ENCODE measurements at places on chromosomes 7 and 10.

DNA sequence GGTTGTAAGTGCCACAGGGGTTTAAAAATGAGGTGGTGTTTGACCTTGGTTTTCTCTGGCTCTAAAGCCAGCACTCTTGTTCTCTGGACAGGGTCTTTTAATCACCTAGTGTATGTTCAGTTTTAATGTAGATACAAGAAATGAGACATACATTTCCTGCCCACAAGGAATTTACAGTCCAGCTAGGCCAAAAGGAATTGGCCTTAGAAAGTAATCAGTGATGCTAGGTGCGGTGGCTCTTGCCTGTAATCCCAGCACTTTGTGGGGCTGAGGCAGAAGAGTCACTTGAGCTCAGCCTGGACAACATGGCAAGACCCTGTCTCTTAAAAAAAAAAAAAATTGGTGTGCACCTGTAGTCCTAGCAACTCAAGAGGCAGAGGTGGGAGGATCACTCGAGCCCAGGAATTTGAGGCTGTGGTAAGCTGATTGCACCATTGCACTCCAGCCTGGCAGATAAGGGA is 100.2 kb downstream of the LRMDA start:
- no peak for DNase-seq

- no peak for DNase-seq
These were observed 315.9 kb upstream of the ETV1 start for GRCh38 chr7:14305233-14305866.

GRCh38 chr7:113040849-113041248 is 45.8 kb downstream of the GPR85 start:
- DNase-seq: no peak

DNA sequence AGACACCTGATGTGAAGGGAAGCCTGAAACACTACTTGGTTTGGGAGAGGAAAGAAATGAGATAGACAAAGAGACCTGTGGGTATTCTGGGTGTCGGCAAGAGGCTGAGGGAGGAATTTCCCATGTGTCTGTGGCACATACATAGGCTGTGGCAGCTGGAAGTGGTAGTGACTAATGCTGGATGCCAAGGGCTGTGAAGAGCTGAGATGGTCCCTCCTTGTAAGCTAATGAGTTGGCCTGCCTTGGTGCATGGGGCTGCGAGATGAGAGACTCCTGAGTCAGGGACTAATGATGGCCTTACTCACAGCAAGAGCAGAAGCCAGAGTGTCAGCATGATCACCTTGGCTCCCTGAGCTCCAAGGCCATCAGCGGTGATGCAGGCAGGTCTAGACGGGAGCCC is 119.0 kb upstream of the EEPD1 start:
- no peak for DNase-seq

- no peak for DNase-seq
These were observed 240.7 kb downstream of the ZMYND11 start for GRCh38 chr10:375815-376505.

- no peak for DNase-seq
These were observed 65.6 kb downstream of the CDH23 start for GRCh38 chr10:71462062-71462935.

GRCh38 chr7:151727579-151728285 is 149.2 kb downstream of the PRKAG2 start:
- no peak for DNase-seq

DNA sequence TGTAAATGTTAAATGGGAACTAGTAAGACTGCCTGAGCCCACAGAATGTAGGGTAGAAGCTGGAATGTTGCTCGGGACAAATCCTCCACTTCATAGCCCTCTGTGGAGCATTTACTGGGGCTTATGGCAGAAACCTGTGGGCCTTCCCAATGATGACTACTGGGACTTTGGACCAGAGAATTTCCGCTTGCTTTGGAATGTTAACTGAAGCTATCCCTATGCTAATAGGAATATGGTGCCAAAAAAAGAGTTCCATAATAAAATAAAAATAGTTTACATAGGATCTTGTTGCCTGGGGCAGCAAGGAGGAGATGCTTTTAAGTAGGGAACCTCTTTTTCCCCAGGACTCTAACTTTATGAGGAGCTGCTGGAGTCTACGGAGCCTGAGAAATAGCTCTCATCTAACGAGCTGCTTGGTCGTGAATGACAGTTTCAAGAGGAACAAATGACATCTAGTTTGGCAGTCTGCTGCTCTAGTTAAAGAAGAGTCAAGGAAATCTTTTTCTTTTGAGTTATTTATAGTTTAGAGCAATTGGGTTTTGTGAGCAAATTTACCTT is 5.7 kb upstream of the DYNC2I1 start:
- no peak for DNase-seq

DNA sequence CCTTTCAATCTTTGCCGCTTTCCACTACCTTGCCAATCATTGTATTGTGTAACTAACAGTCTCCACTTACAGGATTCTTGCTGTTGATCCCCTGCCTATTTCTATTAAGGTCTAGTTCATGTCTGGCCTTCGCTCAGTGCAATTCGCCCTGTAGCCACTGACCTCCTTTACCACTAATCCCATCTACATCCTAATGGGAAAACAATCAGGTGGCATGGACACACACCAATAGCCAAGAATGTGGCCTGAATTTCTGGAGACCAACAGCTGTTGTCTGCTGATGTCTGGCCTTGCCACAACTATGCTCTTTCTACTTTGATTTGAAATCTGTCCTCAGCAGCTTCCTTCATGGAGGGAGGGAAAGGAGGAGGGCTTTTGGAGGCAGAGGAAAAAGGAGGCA is 546.2 kb downstream of the SORCS3 start:
- no peak for DNase-seq

GRCh38 chr7:92635538-92635937 is 45.3 kb upstream of the FAM133B start:
- DNase-seq: no peak

DNA sequence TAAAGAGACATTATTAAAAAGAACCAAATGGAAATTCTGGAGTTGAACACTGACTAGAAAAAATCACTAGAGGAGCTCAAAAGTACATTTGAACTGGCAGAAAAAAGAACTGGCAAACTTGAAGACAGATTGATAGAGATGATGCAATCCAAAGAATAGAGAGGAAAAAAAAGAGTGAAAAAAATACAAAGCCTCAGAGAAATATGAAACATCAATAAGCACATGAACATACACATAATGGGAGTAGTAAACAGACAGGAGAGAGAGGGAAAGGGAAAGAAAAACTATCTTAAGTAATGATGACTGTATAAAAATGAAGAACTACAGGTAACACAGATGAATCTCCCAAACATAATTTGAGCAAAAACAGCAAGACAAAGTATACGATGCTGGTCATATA is 61.1 kb downstream of the CNOT4 start:
- DNase-seq: no peak

DNA sequence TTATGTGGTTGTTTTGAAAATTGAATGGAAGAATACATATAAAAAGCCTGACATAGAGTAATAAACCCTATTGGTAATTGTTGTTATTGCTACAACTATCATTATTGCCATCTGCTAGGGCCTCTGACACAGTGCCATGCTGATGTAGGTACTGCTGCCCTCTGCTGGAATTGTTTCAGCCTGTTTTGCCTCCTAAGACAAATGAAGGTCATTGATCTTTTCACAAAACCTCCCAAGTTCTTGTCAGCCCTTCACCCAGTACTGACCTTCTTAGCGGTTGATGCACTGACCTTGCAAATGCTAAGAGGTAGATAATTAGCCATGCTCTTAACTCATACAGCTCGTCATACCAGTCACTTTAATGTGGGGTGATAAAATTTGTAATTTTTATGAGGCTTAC is 975.2 kb downstream of the SORCS1 start:
- no peak for DNase-seq

DNA sequence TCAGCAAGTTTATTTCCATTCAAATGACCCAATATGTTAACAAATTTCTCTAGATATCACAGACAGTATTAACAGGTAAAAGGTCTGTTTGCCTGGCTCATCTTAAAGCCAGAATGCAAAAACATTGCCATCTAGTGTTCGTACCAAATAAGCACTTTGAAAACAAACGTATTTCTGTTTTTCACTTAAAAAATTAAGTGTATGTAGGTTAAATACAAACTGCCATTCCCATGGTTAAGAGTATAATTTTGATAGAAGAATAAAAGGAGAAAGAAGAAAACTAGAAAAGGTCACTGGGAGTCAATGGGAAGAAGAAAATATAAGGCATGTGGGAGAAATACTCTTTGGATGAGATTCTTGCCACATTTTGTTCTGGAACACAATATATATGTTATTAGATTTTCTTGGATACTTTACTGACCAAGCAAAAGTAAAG is 51.0 kb downstream of the ORC5 start:
- DNase-seq: no peak

- DNase-seq: no peak
These were observed 97.6 kb downstream of the LYZL2 start for GRCh38 chr10:30531751-30532530.
